ENCODE measurements at places on chromosomes 11 and 22. TPM values are rescaled to one million over a fixed set of nuclear protein-coding genes. Genes with fewer than 3 reads are reported as not detected.

The BCO2 gene
- total RNA-seq = 1.6 TPM

The TBX1 gene
- total RNA-seq = 7.9 TPM

The OR51I1 gene
- total RNA-seq = not detected

The MAP4K2 gene
- 7.5 TPM for total RNA-seq

The CLTCL1 gene
- total RNA-seq = 26.9 TPM

The HTR3B gene
- total RNA-seq = not detected

The BTG4 gene
- 0.43 TPM for total RNA-seq

The SYT7 gene
- total RNA-seq = 39.9 TPM

The CBL gene
- 9.9 TPM for total RNA-seq

The KDELR3 gene
- 4.0 TPM for total RNA-seq

The TEX12 gene
- total RNA-seq = 0.50 TPM

The OR8D1 gene
- not detected for total RNA-seq

The MMP11 gene
- 0.34 TPM for total RNA-seq

The DEFB131B gene
- total RNA-seq = not detected

The SLC25A45 gene
- 0.57 TPM for total RNA-seq

The IGLL5 gene
- not detected for total RNA-seq

The GAL3ST1 gene
- total RNA-seq = 0.07 TPM

The ESAM gene
- total RNA-seq = 0.07 TPM

The CEP126 gene
- total RNA-seq = 1.0 TPM

The OR51B2 gene
- not detected for total RNA-seq

Data from nasal cavity respiratory epithelium epithelial cell of viscerocranial mucosa (primary cell).